ENCODE measurements at places on chromosomes 16 and 17.

GRCh38 chr17:68497885-68498319 lies 14.3 kb upstream of the PRKAR1A start:
- DNase-seq, result peak; percentile 82

GRCh38 chr16:25140459-25140858 lies 28.9 kb downstream of the LCMT1 start:
- no peak for DNase-seq

GRCh38 chr17:7557775-7558543 lies 591 bp upstream of the TNFSF13 start:
- peak; percentile 84 for DNase-seq

DNA sequence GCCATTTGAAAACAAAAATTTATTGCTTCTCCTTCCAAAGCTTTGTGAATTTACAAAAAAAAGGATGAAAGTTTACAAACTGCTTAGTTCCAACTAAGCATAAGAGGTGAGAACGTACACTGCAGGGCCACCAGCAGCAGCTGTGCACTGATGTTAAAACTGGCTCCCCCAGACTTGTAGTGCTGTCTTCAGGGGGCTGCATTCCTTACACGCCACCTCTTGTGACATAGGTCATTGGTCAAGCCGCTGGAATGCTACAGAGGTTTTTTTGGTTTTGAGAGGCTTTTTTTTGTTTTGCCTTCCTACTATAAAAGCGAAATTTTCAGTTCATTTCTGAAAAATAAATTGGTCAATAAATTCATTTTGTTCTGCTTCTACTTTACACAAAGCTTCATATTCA lies 6.9 kb downstream of the IFT20 start:
- no peak for DNase-seq

GRCh38 chr17:41629826-41630670 lies 5.7 kb upstream of the KRT17 start:
- DNase-seq, result no peak

DNA sequence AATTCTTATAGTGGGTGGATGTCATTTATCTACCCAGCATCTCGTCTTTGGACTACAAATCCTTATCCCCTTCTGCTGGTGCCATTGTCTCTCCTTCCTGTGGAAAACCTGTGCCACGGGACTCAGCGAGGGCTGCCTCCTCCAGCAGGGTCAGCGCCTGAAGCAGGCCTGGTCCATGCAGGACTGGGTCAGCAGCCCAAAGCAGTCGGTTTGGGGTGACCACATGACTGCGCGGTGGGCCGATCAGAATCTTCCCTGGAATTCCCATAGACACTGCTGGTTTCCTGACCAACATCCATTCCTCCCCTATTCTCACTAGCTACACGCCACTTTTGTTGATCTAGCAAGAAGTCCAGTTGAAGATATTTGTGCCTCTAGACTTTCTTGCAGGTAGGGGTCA lies 26.9 kb downstream of the RPRML start:
- no peak for DNase-seq

GRCh38 chr17:19678581-19679453 lies 30.3 kb downstream of the ALDH3A2 start:
- no peak for DNase-seq

- no peak for DNase-seq
Observed at GRCh38 chr17:5500247-5500588, 13.9 kb downstream of the MIS12 start.

DNA sequence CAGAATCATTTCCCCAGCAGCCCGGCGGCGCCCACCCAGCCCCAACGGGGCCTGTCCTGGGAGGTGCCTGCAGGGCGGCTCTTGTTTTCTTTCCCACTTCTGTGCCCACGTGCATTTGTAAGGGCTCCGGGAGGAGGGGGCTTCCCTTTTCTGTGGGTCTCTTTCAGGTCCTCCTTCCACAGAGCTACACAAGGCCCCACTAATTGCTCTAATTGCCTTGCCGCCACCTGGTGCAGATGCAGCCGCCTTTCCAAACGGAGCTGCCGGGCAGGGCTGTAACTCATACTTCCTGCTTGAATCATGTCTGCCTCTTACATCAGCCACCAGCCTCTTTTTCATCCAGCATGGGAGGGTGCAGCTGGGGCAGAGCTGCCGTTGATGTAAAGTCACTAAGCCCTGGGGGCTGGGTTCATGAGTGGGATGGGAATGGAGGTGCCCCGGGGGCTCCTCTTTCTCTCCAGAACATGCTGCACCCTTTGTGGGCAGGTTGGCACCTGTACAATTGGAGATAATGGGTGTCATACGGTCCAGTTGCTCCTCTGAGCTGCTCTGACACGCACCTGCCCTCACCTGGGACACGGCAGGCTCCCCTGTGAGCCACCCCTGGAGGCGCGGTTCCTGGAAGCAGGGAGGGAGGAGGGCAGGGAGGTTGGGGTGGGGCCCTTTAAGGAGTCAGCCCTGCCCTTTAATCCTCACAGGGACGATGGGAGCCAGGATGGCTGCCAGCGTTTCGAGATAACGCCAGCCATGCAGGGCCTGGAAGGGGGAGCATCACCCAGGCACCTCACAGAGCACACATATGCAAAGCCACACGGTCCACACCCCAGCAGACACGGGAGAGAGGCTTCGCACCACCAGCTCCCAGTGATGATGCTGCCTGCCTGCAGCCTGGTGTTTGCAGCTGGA lies 41.1 kb upstream of the KLHDC4 start:
- no peak for DNase-seq

DNA sequence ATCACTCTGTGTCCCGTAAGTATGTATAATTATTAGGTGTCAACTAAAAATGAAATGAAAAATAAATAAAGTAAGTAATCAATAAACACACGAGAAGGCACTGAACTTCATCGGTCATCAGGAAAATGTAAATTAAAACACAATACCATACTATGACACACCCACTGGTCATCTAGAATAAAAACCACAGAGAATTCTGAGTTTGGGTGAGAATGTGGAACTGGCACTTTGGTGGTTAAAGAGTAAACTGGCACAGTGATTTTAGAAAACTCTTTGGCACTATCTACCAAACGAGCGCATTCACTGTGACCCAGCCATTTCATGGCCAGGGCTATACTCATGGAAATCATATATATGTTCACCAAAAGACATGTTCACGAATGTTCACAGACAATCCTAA lies 98.2 kb downstream of the HS3ST3A1 start:
- no peak for DNase-seq

GRCh38 chr16:35255186-35255803 lies 1795.9 kb downstream of the TP53TG3F start:
- no peak for DNase-seq

GRCh38 chr16:68997564-68997963 lies 107.9 kb upstream of the HAS3 start:
- no peak for DNase-seq

Data from pons (tissue), 1 donor.